ENCODE measurements at places on chromosomes 6 and 20.

- peaks cover 9% of the 10 kb centered on the region for H3K27me3 ChIP-seq
- H3K4me3 ChIP-seq, result no peak overlapping the region
- DNase-seq, result no peak
- H3K36me3 ChIP-seq, result no peaks in the 10 kb centered on the region
- H3K4me1 ChIP-seq, result no peaks in the 10 kb centered on the region
Observed at GRCh38 chr20:17467120-17467655, 64.0 kb downstream of the BFSP1 start.

DNA sequence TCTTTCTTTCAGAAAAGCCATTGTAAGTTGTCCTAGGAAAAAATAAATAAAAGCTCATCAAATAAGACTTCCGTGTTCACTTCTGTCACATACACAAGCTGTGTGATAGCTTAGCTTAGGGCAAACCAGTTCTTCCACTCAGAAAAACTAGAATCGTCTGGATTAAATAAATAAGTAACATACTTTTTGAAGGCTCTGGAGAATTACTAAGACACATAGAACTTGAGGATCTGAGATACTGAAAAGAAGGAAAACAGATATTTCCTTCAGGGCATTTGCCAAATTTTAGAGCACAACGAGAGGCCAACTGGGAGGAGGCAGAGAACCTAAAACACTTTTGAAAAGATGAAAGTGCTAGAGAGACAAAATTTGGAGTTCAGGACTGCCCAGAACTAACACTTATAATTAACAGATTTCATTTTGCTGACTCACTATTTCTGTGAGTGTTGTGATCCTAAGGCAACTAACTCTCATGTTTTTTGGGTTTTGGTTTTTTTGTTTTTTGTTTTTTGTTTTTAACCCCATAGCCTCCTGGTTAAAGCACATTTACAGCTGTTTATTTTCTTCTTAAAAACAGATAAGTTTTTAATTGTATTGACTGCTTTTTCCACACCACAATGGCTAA, 38.7 kb upstream of the THEMIS start:
- no peak for DNase-seq
- no peaks in the 10 kb centered on the region for H3K27me3 ChIP-seq
- H3K27ac ChIP-seq, result peak overlapping the region; percentile 82

- no peak overlapping the region for H3K27ac ChIP-seq
- DNase-seq, result no peak
- H3K4me1 ChIP-seq, result peaks cover 62% of the 10 kb centered on the region
- no peaks in the 10 kb centered on the region for H3K27me3 ChIP-seq
- H3K36me3 ChIP-seq, result no peaks in the 10 kb centered on the region
Observed at GRCh38 chr6:134531611-134532010, 213.7 kb upstream of the SGK1 start.

DNA sequence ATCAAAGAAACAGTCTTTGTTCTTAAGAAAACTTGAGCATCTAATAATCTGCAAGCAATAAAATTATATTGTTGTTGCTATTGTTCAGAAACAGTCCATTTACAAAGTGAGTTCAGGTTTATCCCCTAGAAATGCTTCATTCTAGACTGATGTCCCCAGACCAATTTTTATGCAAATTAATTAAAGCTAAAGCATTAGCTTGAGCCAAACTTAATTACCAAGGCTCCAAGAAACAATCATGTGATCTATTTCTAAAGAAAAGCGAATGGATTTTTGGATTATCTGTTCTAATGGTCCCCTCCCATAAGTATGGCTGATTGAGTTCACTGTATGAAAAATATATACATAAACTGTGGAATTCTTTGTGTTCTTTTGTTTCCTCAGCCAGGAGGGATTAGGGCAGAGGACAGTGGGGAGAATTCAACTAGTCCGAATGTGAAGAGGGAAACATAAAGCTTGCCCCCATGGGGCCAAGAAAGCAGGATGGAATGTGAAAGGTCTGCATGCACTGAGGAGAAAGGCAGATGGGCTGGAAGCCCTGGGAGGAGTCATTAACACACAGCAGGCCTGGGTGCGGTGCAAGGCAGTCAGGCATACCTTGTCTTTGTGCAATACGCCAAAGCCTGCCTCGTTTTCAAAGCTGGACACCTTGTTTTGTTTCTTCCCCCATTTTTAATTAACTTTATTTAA, 597.1 kb downstream of the KIF16B start:
- no peak overlapping the region for H3K4me3 ChIP-seq
- no peak for DNase-seq
- no peaks in the 10 kb centered on the region for H3K4me1 ChIP-seq

- peaks cover 9% of the 10 kb centered on the region for H3K36me3 ChIP-seq
- DNase-seq, result no peak
- H3K4me3 ChIP-seq, result no peak overlapping the region
- no peaks in the 10 kb centered on the region for H3K27me3 ChIP-seq
- peak overlapping the region; percentile 21 for H3K27ac ChIP-seq
Observed at GRCh38 chr6:132504757-132505156, 8.2 kb downstream of the STX7 start.

- no peaks in the 10 kb centered on the region for H3K4me1 ChIP-seq
- no peak for DNase-seq
- no peaks in the 10 kb centered on the region for H3K36me3 ChIP-seq
Observed at GRCh38 chr6:68087399-68088133, 547.5 kb upstream of the ADGRB3 start.

DNA sequence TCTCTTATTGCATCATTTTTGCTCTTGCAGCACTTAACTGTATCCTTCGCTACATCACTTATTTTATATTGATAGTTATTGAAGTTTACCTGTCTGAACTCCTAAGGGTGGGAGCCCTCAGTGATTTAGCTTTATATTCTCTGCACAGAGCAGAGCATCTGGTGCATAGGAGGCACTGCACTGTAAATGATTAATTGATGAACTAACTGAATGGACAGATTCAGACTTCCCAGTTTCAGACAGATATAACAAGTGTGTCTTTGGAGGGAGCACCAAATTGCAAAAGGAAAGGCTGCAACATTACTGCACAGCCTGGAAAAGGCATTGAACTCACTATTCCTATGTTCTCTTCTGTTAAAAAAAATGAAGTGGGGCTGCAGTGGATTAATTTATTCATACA, 160.3 kb downstream of the EDN1 start:
- no peaks in the 10 kb centered on the region for H3K4me1 ChIP-seq
- H3K27me3 ChIP-seq, result peaks cover 8% of the 10 kb centered on the region
- no peak for DNase-seq
- H3K4me3 ChIP-seq, result no peak overlapping the region
- no peak overlapping the region for H3K27ac ChIP-seq
- H3K36me3 ChIP-seq, result peaks cover 15% of the 10 kb centered on the region

DNA sequence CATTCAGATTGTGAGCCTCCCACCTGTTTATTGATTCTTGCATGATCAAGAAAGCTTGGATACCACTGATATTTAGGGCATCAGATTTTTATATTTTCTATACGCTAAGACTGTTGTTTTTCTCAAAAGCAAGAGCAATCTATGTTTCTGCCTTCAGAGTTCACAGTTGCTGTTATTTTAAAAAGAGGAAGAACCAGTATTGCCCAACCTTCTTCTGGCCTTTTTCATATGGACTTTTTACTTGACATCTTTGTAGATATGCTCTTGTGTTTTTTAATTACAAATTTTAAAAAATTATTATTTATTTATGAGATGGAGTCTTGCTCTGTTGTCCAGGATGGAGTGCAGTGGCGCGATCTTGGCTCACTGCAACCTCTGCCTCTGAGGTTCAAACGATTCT, 28.9 kb downstream of the SLC17A5 start:
- H3K36me3 ChIP-seq, result no peaks in the 10 kb centered on the region
- H3K4me3 ChIP-seq, result no peak overlapping the region
- H3K4me1 ChIP-seq, result peaks cover 8% of the 10 kb centered on the region
- no peak overlapping the region for H3K27ac ChIP-seq
- DNase-seq, result no peak
- no peaks in the 10 kb centered on the region for H3K27me3 ChIP-seq

GRCh38 chr20:4749326-4749725, 27.6 kb downstream of the PRND start:
- DNase-seq, result no peak
- H3K27ac ChIP-seq, result no peak overlapping the region
- H3K4me3 ChIP-seq, result no peak overlapping the region
- H3K27me3 ChIP-seq, result no peaks in the 10 kb centered on the region
- no peaks in the 10 kb centered on the region for H3K4me1 ChIP-seq

DNA sequence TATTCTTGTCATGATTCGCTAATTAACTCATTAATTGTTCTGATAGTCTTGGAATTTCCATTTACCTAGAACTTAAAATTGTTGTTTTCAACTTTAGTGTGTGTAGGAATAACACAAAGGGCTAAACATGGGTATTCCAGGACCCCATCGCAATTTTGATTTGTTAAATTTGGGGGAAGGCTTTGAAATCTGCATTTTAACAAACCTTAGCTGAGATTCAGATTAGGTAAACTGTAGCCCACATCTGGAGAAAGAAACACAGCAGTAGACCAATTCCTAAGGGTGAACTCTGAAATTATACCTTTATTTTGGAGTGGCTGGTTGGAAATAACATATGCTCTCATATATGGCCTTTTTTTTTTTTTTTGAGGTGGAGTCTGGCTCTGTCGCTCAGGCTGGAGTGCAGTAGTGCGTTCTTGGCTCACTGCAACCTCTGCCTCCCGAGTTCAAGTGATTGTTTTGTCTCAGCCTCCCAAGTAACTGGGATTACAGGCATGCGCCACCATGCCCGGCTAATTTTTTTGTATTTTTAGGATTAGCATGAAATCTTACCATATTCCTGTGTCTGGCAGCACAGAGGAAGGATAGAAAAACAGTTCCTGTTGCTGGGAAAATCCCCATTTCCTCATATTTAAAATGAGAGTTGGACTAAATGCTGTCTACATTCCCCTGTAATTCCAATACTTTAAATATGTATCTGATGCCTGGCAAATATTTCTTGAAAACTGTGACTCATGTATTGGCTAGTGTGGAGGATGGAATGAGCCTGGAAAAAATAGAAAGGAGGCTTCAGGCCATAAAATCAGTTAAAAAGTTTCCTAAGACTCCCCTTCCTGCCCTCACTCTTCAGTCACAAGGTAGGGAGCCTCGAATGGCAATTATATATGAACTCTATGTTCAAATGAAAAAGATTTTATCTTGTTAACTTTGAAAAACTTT, 96.7 kb upstream of the FAM184A start:
- DNase-seq, result no peak
- no peaks in the 10 kb centered on the region for H3K36me3 ChIP-seq
- H3K4me3 ChIP-seq, result no peak overlapping the region
- H3K27me3 ChIP-seq, result no peaks in the 10 kb centered on the region
- H3K4me1 ChIP-seq, result peaks cover 3% of the 10 kb centered on the region

DNA sequence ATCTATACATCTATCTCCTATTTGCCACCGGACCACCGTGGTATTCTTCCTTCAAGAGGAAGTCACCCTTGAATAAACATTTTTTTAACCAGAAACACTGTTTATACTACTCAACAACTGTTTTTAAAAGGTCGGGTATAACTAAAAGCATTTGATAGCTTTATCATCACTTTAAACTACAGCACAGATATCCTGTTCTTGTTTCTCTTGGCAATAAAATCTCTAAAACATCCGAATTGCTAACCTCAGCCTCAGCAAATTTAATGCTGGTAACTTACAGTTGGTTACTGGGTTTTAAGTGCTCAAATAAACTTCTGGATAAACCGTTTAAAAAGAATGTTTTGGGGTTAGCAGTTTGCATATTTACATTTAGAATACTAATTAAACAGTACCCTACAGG, 20.4 kb downstream of the ZUP1 start:
- no peak for DNase-seq
- peaks cover 6% of the 10 kb centered on the region for H3K4me1 ChIP-seq
- H3K36me3 ChIP-seq, result peaks cover 6% of the 10 kb centered on the region
- H3K27ac ChIP-seq, result no peak overlapping the region
- no peaks in the 10 kb centered on the region for H3K27me3 ChIP-seq

DNA sequence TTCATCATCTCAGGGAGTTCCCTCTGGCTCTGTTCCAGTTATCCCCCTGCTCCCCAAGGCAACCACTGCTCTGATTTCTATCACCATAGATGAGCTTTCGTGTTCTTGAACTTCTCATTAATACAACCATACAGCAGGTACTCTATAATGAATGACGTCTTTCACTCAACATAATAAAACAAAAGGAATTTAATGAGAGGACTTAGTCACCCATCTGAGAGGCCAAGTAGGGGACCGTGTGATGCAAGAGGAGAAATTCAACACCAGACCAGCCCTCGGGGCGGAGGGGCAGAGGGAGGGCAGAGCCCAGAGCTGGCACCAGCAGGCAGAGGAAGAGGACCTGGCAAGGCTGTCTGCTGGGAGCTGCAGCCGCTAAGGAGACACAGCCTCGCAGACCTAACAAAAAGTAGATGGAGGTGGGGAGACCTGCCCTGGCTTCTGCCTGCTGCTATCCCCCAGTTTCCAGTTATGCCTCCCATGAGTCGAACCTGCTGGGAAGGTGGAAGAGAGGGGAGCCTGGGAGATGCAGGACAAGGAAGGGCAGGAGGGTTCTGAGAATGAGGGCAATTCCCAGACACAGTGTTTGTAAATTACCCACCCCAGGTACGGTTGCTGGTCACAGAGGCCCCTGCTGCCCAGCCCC, 13.8 kb downstream of the CCN5 start:
- H3K27me3 ChIP-seq, result no peaks in the 10 kb centered on the region
- H3K4me1 ChIP-seq, result peaks cover 5% of the 10 kb centered on the region
- no peaks in the 10 kb centered on the region for H3K36me3 ChIP-seq
- no peak overlapping the region for H3K4me3 ChIP-seq
- H3K27ac ChIP-seq, result no peak overlapping the region

GRCh38 chr6:97841763-97842162, 558.7 kb upstream of the MMS22L start:
- no peak overlapping the region for H3K27ac ChIP-seq
- H3K27me3 ChIP-seq, result no peaks in the 10 kb centered on the region
- no peaks in the 10 kb centered on the region for H3K4me1 ChIP-seq
- no peak overlapping the region for H3K4me3 ChIP-seq

- H3K36me3 ChIP-seq, result no peaks in the 10 kb centered on the region
- H3K27me3 ChIP-seq, result peaks cover 9% of the 10 kb centered on the region
- DNase-seq, result no peak
- no peak overlapping the region for H3K4me3 ChIP-seq
- no peaks in the 10 kb centered on the region for H3K4me1 ChIP-seq
- no peak overlapping the region for H3K27ac ChIP-seq
Observed at GRCh38 chr6:150586850-150587359, 12.8 kb upstream of the PLEKHG1 start.

GRCh38 chr20:16520154-16520553, 53.1 kb downstream of the KIF16B start:
- DNase-seq, result no peak
- H3K27me3 ChIP-seq, result no peaks in the 10 kb centered on the region
- peaks cover 7% of the 10 kb centered on the region for H3K4me1 ChIP-seq
- H3K27ac ChIP-seq, result no peak overlapping the region
- no peak overlapping the region for H3K4me3 ChIP-seq

Data from naive thymus-derived CD8-positive, alpha-beta T cell (primary cell).